Psoas muscle (tissue), 8 donors: ENCODE measurements at places on chromosomes 11 and 22. TPM values are rescaled to one million over a fixed set of nuclear protein-coding genes. Genes with fewer than 3 reads are reported as not detected.

Gene SMIM35
- not detected for total RNA-seq

Gene FAM180B
- total RNA-seq, result not detected

Gene RNF215
- total RNA-seq, result 7.2 TPM

Gene SLC22A12
- total RNA-seq, result not detected

Gene GAB4
- total RNA-seq, result not detected

GRCh38 chr11:86244063-86244521 is 461 bp upstream of the EED start:
- DNase-seq, result peak; percentile 86

DNA sequence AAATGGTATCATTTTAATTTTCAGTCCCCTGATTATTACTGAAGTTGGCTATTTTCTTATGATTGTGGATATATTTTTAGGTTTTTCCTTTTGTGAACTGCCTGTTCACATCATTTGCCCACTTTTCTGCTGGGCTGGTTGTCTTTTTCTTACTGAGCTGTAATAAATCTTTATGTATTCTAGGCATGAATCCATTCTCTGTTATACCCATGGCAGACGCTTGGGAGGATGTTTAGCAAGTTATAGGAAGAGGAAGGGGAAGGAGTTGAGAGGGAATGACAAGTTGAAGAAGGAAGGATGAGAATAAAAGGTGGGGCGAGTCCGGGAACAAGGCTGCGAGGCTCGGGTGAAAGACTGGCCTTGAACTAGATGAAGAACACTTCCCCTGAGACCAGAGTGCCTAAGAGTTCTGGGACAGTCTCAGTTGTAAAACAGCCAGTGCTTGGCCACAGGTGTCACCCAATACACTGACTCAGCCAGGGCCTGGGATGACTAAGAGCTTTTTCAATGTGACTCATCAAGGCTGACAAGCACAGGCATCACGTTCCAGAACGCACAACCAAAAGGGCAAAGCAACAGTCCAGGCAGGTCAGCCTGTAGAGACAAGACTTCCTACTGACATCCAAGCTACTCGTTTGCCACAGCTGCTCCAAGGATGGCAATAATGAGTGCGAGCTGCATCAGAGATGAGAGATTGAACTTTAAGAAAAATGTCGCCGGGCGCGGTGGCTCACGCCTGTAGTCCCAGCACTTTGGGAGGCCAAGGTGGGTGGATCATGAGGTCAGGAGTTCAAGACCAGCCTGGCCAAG is 35.2 kb downstream of the LRFN4 start:
- peak; percentile 61 for DNase-seq

GRCh38 chr11:5983443-5983842 is 3.3 kb downstream of the OR52L1 start:
- no peak for DNase-seq

GRCh38 chr11:48019217-48019584 is 38.8 kb downstream of the PTPRJ start:
- DNase-seq, result no peak

- DNase-seq, result no peak
Observed at GRCh38 chr11:60230681-60231080, 12.3 kb downstream of the MS4A4E start.

GRCh38 chr11:120273432-120273831 is 33.5 kb downstream of the POU2F3 start:
- no peak for DNase-seq

DNA sequence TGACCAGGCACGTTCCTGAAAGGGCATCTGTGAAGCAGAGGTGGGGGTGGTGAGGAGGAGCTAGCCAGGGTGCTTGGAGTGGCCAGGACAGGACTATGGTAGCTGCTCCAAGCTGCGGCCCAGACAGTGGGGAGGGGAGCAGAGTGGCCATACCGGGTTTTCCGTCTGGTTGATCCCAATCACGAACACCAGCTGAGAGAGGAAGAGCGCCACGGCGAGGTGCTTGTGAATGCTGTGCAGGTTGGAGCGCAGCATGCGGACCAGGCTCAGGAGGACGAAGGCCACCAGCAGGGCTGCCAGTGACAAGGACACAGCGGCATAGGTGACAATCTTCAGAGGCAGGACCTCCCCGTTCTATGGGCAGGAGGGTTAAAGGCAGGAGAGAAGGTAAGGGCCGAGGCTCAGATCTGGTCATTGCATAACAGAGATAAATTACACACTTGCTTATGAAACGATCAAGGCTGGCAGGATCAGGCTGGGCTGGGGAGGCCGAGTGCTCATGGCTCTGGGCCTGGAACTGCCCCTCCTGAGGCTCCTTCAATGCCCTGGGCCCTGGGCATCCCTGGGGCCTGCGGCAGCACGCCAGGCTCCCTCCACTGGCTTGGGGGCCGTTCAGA is 41.5 kb downstream of the TRMU start:
- no peak for DNase-seq

DNA sequence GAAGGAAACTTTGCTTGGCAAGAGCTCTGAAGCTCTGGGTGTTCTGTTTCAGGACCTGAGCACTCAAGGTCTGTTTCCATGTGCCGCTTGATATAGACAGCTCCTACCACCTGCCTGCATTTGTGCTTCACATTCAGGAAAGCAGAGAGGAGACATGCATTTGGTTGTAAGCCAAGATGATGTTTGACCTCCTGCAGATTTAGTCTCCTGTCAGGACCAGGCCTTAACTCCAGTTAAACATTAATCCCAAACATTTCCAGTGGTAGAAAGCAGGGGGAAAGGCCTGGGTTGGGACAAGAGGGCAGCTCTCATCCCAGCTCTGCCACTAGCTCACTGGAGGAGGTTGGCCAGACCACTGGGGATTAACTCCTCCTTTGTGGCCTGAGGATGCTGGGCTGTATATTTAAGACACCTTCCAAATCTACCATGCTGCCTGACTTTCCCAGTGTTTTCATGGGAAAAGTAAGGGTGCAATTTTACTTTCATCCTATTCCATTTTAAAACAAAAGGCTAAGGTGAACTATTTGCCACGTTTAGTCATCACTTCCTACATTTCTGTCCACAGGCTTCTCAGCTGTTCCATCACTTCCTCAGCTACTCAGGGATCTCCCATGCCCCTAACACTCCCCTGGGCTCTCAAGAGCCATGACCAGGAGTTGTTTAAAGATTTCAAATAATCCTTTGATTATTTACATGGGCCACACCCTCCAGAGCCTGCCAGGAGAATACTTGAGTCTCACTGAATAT is 80.9 kb downstream of the INSC start:
- DNase-seq, result no peak

DNA sequence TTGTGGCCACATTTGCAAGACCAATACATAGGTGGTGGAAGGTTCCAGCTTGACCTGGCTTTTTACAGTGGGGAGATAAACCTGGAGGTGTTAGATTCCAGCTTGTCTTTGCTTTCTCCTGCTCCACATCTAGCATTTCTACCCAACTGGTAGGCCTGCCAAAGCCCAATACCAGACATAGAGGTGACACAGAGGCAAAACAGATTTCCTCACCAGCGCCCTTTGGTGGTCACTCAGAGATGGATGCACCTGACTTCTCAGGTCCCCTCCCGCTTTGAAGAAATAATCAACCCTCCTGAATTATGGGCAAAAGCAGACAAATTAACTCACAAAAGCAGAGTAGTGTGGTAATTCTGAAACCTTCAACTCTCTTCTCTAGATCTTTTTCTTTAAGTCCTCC is 1356.2 kb downstream of the FAM181B start:
- no peak for DNase-seq
